ENCODE measurements at places on chromosomes 1 and 21.

DNA sequence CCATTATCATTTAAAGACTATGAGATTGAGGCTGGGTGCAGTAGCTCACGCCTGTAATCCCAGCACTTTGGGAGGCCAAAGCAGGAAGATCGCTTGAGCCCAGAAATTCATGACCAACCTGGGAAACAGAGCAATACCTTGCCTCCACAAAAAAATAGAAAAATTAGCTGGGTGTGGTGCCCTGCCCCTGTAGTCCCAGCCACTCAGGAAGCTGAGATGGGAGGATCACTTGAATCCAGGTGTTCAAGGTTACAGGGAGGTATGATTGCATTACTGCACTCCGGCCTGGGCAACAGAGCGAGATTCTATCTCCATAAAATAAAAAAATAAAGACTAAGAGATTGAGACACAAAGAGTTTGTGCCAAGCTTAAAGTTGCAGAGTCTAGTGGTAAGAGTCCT lies 537.0 kb downstream of the DPYD start:
- DNase-seq, result no peak

- no peak for DNase-seq
Observed at GRCh38 chr1:37533317-37534093, 18.9 kb upstream of the MEAF6 start.

DNA sequence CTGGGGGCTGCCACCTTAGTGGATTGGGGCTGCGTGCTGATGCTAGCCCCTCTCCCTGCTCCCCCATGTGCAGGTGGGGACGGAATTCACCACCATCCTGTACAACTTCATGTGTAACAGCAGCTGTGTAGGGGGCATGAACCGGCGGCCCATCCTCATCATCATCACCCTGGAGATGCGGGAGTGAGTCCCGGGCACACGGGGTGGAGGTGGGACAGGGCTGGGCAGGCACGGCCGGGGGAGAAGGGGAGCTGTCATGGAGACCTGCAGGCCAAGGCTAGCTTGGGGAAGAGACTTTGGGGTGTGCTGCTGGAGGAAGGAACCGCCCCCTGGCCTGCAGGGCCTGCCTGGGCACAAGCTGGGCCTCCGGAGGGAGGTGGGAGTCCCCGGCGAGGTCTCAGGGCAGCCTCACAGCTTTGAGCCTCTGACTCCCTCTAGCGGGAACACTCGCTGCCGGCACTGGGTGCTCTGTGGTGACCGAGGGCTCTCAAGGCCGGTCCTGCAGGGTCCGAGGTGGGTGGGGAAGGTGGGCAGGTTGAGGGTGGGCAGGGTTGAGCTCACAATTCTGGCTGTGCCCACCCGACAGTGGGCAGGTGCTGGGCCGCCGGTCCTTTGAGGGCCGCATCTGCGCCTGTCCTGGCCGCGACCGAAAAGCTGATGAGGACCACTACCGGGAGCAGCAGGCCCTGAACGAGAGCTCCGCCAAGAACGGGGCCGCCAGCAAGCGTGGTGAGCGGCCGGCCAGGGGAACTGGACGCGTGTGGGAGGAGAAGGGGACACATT lies 25.0 kb upstream of the CCDC27 start:
- peak; percentile 24 for DNase-seq

DNA sequence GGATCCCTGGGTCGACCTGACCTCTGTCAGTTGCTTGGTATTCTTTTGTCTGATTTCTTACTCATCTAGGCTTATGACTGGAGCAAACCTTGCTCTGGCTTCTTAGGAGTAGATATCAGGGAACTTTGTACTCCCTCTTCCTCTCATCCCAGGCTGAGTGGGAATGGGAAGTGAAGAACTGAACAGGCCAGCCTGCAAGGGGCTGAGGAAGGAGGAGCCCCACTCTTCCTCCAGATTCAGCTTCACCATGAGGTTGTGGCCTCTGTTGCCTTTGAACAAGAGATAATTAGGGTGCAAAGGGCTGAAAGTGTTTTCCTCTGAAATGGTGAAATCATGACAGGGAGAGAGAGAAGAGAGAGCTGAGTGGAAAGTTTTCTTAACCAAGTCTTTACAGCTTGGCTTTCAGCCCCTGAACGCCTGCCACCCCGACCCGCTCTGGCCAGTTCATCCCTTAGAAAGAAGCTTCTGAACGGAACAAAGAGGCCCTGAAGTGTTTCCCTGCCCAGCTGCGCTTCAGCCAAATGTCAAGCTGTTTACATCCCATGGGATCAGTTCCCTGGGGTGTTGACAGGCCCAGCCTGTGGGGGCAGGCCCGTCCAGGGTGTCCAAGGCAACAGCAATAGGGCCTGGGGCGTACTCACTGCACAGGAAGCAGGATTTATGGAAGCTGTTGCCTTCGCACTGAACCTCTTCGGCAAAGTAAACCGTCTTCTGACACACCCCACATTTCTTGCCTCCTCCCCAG lies 11.2 kb downstream of the CSRP1 start:
- no peak for DNase-seq

- DNase-seq, result peak; percentile 92
Observed at GRCh38 chr1:39954870-39955546, at the start of gene MFSD2A. Gene MFSD2A, plus strand, starts transcription at chr1:39955145. Its CDS starts 148 bp downstream, at chr1:39955293.

GRCh38 chr1:38015978-38016725 lies 3.6 kb downstream of the UTP11 start:
- no peak for DNase-seq

GRCh38 chr21:42439284-42440186 lies 35.8 kb downstream of the UBASH3A start:
- no peak for DNase-seq

DNA sequence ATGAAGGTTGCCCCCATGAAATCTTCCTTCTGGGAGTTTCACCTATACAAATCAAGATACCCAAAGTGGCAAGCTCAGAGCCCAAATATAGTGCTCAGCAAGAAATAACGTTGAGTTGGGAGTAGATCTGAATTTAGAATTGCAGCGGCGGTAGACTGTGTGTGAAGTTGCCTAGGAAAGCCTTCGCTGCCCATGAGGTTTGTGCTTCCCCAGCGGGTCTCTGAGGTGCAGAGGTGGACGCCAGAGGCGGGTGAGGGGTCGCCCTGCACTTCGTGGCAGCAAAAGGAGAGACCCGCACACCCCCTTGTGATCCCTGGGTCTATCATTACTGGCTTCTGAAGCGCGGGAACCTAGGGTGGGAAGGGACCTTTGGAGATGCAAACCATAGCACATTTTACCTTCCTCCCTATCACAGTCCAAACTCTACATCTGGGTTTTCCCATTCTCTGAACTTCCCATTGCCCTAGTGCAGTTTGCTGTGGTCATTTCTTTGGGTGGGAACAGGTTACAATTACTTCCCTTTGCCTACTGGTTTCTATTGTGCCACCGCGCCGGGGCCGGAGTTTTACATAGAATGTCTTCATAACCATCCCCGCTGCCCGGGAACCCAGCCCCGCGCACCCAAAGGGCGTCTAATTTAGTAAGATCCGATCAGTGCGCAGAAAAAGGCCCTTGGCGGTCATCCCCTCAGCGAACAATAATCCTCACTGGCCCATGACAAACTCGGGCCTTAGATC lies 5.2 kb downstream of the TBX15 start:
- DNase-seq, result no peak

DNA sequence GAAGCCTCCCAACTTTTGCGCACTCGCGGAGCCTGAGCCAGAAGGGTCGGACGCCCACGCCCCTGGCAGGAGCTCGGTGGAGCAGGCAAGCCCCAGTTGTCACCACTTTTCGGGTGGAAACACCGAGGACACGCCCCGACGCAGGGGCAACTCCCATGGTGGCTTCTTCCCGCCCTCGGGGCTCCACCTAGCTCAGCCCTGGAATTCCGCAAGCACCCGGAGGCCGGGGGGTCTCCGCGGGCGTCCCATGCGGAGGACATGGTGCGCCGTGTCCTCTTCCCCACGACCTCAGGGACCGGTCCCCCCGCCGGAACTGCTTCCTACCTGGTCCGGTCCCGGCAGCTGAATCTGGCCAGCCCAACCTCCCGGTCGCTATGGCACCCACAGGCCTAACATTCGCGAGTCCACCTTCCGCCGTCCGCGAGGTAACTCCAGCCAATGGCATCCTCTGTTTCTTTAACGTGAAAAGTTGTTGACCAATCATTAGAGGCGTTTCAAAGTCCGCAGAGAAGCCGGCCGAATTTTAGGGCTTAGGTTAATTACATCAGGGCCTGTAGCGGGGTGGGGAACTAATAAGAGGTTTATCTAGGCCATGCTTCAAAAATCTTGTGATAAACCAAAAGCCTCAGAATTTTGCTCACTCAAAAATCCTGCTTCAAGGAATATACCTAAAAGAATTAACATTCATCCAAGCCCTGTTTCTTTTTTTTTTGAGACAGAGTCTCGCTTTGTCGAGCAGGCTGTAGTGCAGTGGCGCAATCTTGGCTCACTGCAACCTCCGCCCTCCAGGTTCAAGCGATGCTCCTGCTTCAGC lies at the start of gene STPG1:
Gene STPG1, minus strand, starts transcription at position 433 of the 814 bp plus-strand sequence. CDS start 12,394 bp downstream, outside the sequence.
- DNase-seq, result peak; percentile 77

DNA sequence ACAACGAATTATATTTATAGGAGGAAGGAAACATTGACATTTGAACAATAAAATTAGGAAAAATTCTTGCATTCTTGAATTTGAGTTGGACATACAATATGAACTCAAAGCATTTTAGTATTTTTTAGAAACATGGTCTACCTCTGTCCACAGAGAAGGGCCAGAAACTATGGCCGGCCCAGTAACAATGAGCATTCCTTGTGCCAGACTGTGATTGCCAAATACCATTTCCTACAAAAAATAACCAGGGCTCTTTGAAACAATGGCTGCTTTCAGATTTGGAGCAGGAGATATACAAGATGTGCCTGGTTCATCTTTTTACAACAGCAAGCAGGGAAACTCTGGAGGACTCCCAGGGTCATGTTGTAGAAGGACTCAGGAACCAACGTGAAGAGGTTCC lies 38.4 kb downstream of the NOS1AP start:
- DNase-seq, result no peak

- DNase-seq, result no peak
Observed at GRCh38 chr1:97797403-97798183, 123.2 kb downstream of the DPYD start.

DNA sequence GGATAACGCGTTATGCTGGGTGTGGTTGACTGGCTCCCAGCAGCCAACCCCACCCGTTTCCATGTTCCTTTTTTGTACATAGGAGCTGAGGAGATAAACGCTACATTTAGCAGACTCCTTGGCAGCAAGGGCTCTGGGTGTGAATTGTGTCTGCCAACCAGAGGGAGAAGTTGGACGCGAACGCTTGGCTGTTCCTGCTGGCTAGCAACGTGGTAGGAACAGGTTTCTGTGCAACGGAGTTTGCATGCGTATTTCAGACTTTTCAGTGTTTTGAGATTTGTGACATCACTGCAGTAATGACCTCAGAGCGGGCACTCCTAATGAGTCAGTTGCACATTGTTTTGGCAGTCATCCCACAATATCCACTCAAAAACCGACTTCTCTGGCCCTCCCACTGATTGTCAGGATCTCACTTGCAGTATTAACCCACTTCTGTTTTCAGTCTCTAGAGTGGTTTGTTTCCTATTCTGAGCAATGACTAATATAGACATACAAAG lies 98.7 kb upstream of the RGS1 start:
- DNase-seq, result no peak

- no peak for DNase-seq
Observed at GRCh38 chr1:85374160-85374559, 90.8 kb downstream of the DDAH1 start.

- DNase-seq, result no peak
Observed at GRCh38 chr1:228335406-228336307, 71.0 kb downstream of the TRIM11 start.

GRCh38 chr1:99643021-99643779 lies 2.7 kb upstream of the PALMD start:
- DNase-seq, result no peak

DNA sequence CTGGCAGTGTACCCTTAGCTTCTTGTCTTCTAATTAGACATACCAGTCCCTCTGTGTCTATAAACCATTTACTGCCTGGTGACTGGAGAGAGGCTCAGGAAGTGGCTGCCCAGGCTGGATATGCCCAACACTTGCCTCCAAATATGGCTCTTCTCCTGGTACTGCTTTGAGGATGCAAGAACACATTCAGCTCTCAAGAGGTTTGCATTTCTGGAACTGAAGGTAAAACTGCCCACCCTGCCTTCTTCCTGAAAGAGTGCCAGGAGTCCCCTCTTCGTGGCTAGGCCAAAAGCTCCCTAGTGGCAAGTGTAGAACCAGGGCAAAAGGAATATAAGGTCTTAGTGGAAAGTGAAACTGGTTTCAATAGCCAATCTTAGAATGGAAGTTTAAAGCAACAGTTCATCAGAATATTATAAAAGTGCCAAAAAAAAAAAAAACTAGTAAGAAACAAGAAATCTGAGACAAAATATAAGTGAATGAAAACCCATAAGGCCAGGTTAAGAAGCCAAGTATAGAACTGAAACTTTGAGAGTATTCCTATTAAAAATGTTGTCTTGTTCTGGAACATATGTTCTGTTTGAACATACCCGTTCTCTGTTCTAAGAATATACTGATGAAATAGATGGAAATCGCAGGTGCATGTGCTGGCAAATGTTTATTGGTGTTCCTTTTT lies 77.2 kb upstream of the CTTNBP2NL start:
- no peak for DNase-seq

DNA sequence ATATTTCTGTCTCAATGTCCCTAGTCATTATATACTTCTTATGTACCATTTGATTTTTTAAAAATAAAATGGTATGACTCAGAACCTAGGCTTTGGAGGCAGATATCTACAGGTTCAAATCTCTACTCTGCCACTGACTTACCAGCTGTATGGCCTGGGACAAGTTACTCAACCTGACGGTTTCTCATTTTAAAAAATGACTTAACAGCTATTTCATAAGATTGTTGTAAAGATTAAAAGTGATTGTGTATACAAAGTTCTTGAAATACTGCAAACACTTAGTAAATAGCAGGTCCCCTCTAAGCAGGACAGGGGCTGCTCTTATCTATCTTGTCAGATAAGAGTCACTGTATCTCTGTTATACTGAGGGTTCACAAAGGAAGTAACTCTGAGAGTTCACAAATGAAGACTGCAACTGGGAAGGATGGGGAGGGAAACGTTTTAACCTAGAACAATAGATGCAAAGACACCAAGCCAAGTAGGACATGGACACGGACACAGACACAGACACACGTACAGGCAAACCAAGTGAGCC lies 2.6 kb downstream of the BCAR3 start:
- no peak for DNase-seq

GRCh38 chr1:227731241-227731677 lies 3.8 kb downstream of the JMJD4 start:
- DNase-seq, result no peak

DNA sequence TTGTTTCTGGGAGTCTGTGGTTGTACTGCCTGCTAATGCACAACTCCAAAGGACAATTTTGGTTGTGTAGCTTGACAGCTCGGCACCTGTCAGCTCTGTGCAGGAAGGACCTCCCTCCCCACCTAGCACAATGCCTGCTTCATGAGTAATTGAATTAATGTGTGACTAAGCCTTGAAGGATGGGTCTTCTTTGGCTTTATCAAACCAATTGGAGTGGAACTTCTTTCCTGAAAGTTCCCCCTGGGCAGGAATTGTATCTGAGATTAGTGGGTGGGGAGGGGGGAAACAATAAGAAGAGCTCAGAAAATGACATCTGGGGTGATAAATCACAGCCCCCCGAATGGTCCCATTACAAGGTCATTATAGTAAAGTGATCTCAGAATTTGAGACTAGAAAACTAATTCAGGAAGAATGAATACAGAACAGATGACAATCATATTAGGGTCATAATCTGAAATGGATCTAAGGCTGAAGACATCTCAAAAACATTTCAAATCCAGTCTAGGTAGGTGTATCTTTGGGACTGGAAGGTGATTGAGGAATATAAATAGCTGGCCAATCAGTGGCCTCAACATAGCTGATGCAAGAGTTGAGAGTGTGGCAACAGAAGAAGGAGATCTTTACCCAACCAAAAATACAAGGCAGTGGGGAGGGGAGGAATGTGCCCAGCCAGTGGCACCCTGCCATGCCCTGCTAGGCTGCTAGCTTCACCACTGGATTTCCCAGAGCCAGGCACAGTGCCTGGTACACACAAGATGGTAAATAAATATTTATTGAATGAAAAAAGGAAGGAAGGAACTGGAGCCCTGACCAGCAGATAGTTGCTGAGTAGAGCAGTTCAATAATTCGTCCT lies 10.1 kb upstream of the SESN2 start:
- no peak for DNase-seq

All from activated T-cell treated with anti-CD3 and anti-CD28 coated beads for 48 hours (primary cell).